ENCODE measurements at places on chromosomes 3 and 15.

GRCh38 chr15:88201207-88201606 is 55.3 kb downstream of the NTRK3 start:
- DNase-seq: no peak

GRCh38 chr3:42906070-42906847 is at the start of gene ZNF662:
TSS of gene ZNF662 (plus strand) at chr3:42906142. CDS start at chr3:42908115, 1,973 bp downstream.
- DNase-seq: no peak

GRCh38 chr15:69908590-69909420 is 188.9 kb downstream of the TLE3 start:
- DNase-seq: no peak

DNA sequence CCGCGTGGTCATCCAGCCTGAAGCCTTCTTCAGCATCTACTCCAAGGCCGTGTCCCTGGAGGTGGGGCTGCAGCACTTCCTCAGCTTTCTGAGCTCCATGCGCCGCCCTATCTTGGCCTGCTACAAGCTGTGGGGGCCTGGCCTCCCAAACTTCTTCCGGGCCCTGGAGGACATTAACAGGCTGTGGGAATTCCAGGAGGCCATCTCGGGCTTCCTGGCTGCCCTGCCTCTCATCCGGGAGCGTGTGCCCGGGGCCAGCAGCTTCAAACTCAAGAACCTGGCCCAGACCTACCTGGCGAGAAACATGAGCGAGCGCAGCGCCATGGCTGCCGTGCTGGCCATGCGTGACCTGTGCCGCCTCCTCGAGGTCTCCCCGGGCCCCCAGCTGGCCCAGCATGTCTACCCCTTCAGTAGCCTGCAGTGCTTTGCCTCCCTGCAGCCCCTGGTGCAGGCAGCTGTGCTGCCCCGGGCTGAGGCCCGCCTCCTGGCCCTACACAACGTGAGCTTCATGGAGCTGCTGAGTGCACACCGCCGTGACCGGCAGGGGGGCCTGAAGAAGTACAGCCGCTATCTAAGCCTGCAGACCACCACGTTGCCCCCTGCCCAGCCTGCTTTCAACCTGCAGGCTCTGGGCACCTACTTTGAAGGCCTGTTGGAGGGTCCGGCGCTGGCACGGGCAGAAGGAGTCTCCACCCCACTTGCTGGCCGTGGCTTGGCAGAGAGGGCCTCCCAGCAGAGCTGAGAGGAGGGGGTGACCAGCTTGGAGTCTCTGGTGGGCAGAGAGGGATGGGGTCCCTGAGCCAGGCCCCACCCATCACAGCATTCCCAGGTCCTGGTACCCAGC is 37.9 kb downstream of the GOLGA6A start:
- DNase-seq: no peak

DNA sequence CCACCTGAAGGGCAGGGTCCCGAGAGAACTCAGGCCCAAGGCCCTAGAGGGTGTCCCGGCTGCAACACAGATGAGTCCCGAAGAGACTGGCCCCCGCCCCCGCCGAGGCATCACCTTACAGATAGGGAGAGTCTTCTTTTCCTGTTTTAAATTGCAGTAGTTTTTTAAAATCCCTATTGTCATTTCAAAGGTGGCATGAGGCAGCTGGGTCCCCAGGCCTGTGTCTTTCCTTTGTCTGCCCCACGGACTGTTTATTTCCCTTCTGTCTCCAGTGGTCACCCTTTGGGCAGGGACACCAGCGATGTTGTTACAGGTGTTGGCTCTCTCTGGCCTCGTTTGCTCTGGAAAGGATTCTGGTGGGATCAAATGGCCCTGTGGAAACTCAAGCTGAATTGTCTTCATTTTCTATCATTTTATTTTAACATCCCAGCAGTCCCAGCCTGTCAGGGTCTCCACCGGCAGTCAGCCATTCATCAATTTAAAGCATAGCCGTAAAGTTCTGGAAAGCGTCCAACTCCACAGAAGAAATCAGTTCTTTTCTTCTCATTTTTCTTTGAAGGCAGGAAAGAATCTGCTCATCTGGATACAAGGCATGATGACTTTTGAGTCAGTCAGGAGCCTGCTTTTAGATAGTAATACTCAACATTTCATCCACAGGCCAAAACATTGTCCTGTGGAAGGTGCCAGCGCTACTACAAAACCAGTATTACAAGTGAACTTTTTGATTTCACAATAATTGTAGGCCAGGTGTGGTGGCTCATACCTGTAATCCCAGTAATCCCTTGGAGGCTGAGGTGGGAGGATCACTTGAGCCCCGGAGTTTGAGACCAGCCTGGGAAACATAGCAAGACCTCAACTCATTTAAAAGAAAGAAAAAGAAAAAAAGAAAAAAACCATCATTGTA is 96.2 kb downstream of the HES1 start:
- DNase-seq: no peak

GRCh38 chr15:55863911-55864310 is 121.0 kb upstream of the PRTG start:
- DNase-seq: no peak

- no peak for DNase-seq
These were observed 70.6 kb upstream of the CTSH start for GRCh38 chr15:79015416-79015815.

DNA sequence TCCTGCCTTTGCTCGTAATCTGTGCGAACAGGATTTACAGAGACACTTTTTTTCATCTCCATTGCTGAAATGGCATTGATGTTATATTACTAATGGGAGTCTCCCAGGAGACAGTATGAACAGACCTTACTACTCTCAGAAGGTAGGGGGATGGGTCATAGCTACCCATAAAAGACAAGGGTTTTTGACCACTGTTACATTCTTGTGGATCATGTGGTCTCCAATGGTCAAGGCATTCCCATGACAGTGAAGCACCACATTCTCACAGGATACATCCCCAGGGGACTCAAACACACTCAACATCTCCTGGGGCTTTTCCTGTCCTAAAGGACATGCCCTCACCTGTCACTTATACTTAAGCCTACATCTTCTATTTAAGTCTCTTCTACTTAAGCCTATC is 40.8 kb downstream of the MKRN3 start:
- no peak for DNase-seq

GRCh38 chr3:55426486-55426885 is 60.6 kb downstream of the WNT5A start:
- no peak for DNase-seq

DNA sequence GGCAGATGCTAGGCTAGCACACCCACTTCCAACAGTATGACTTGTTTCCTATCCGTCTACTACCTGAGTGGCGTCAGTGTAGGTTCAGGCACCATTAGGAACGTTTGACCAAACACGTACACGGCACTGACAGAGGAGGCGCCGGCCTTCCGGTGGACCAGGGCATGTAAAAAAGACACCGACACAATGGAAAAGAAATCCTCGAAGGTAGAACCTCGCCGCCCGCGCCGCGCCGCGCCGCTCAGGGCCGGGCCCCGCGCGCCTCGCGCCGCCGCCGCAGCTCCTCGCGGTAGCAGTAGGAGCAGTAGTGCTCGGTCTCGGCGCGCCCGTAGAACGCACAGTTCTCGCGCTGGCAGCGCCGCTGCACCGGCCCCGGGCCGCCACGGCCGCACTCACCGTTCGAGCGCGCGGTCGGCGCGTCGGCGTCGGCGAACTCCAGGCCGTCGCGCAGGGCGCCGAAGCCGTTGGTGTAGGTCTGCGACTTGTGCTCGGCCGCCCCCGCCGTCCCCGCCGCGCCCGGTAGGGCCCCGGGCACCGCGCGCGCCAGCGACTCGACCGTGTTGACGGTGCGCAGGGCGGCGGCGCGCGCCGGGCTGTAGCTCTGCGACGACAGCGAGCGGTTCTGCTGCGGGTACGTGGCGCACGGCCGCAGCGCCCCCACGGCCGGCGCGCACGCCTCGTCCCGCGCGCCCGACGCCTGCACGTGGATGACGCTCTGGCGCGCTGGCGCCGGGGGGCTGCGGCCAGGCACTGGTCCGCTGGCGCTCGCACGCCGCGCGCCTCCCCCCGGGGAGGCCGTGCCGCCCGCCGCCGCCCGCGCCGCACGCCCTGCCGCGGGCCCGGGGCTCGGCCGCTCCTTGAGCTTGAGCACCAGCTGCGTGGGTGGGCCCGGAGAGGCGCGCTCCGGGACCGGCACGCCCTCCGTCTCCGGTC is 156.7 kb downstream of the KLF13 start:
- no peak for DNase-seq

DNA sequence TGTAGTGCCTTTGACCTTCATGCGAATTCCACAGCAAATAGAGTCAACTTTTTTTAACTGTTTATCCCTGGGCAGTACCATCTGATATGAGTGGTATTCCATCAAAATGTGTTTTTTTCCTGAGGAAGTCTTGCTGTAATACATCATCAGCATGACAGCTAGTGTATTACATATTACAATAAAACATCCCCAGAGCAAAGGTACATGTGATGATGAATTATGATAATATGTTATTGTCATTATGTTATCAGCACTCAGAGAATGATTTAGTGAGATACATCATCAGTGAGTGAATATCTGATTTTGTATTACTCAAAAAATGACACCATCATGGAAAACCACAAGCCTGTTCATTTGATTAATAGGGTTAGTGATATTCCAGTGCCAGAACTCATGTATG is 69.7 kb upstream of the ARL6 start:
- DNase-seq: no peak

GRCh38 chr15:35713733-35714132 is 167.8 kb upstream of the DPH6 start:
- DNase-seq: no peak

GRCh38 chr3:127820826-127821313 is 1.4 kb downstream of the MGLL start:
- no peak for DNase-seq

DNA sequence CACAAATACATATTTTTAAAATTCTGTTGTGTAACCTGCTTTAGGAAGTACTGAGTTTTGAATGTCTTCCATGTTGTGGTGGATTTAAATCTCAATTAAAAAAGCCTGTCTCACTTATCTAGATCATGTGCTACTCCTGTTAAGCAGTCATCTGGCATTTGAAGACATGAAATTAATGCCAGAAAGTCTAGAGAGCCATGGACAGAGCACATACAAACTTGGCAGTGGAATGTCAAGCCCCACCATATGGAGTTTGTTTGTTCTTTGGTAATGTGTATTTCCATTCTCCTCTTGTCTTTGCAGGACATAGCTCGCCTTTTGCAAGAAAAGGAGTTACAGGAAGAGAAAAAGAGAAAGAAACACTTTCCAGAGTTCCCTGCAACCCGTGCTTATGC is 39.3 kb upstream of the UTS2B start:
- DNase-seq: no peak

- no peak for DNase-seq
These were observed 49.1 kb upstream of the SEC22A start for GRCh38 chr3:123152687-123153086.

DNA sequence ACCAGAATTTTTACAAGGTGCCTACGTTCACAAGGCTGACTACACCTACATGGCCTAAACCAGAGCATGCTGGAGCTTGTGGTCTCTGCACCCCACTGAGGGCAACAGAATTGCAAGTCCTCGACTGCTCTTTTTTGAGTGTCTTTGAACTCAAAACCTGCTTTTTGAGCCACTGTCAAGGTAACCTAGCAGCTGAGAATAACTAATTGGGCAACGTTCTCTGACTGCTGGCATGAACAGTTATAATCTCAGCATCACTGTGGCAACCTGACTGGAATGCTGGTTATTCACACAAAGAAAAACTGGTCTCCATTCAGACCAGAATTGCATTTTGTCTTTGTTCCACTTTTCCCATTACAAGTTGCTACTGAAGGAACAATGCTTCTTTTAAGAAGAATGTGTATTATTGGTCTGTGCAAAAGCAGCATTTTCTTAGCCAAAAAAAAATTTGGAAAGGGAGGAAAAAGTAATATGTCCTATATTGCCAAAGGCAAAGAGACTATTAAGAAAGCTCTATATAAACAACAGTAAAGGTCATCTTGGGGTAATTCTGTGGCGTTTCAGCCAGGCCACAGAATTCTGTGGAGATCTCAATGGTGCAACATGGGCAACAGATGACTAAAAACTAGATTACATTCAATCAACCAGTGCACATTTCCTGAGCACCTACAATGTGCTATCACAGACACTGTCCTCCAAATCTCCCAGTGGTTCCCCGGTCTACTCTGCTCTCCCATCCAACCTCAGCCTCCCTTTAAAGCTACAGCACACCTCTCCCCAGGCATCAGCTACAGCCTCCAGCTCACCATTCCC is 76.8 kb downstream of the TNIK start:
- no peak for DNase-seq

DNA sequence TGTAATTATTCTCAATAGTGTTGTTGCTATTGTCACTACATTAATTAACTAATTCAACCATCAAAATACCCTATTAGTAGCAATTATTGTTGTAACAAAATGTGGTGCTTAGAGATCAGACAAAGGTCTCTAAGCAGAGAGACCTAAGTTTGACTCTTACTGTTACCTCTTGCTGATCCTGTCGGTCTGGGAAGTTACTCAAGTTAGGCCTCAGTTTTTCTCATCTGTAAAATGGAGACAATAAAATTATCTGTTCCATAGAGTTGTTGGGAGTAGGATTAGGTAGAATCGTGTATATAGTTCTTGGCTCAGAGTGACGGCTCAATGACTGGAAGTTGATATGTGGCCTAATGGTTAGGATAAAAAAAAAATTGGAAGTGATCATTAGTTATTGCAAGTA is 69.8 kb upstream of the ARL8B start:
- DNase-seq: no peak

DNA sequence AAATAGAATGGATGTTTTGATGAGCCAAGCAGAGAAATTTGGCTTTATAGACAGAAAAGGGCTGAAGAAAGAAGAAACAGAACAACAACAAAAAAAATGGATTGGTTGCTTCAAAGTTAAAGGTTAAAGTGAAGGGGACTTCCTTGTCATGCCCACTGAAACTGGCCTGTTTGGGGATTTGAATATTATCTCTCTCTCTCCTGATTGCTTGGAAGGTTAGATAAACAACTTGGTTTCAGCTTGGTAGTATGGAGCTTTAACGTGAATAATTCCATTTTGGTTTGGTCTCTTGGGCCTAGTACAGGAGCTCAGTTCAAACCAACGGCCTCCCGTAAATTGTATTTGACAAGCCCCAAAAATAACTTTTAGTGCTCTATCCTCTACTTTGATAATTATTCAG is 70.8 kb upstream of the MBNL1 start:
- no peak for DNase-seq

- no peak for DNase-seq
These were observed 260.1 kb upstream of the ARL6 start for GRCh38 chr3:97504463-97504862.

- DNase-seq: no peak
These were observed 62.3 kb downstream of the PPARG start for GRCh38 chr3:12351145-12351544.

DNA sequence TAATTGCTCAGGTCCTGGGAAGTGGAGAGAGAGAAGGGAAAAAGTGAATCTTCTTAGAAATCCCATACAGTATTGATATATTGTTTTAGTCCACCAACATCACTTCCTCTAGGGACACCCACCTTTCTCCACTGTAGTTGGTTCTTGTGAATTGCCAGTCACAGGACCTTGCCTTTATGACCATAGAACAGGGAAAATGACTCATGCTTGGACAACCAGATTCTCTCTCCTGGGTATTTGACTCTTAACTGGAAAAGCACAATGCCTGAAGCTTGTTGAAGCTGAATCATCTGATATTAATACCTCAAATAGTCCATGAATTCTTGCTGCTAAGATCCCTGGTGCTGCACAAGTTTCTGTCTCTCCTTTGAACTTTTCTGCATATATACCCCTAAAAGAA is 32.5 kb upstream of the DCLK3 start:
- no peak for DNase-seq

Data from NCI-H748 treated with DMSO at 0.1 percent for 48 hours (cell line).